ENCODE measurements at places on chromosomes 6 and 20.

- peak; percentile 25 for DNase-seq
These were observed 2.5 kb upstream of the R3HDML start for GRCh38 chr20:44334306-44334705.

DNA sequence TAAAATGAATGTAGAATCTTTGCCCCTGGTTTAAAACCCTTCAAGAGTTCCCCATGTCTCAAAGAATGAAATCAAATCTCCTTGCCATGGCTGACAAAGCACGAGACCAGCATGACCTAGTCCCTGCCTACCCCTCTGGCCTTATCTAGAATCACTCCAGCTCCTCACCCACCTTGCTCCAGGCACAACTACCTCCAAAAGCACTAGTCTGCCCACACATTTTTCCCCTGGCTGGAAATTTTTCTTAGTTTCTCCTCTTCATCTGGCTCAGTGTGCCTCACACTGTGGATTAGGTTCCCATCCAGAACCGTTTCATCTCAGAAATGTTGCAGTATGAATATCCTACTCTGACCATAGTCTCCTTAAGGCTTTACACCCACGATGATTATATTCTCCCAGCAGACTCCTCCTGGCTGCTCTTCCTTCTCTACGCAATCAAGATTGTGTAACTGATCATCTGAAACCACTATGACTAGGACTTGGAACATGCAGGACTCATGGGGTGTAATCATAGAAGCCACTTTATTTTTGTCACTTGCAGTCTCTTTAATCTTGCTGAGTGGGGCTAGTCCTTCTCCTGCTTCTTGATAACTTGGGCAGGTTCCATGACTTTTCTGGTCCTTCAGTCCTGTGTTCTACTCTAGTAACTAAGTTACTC, 7.8 kb upstream of the MRS2 start:
- no peak for DNase-seq

DNA sequence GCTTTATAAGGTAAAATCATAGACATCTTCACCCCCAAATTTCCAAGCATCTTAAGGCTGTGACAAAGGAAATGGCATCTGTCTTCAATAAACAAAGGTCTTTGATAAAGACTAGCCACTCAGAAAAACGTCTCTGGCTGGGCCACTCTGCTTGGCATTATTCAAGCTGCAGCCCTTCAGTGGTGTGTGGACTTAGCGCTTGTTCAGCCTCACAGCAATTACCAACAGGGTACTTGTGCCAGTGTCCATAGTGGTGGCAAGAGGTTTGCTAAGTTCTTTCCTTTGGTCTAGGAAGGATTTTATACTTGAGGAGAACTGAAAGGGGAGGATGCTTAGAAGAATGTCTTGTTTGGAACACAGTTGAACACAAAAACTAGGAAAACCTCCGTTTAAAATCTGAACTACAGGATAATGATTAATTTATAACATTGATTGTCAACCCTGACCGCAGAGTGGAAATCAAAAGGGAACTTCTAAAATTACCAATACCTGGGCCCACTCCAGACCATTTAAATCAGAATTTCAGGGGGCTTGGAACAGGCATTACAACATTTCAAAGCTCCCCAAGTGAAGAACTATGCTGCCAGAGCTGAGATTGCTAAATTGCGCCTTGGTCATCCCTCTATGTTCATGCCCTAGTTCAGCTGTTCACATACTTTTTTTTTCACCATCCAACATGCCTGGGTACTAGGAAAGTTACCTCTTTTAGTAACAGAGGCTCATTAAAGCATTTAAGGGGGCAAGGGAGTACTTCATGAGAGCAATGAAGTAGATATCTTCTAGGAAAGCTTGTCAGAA, 378.5 kb downstream of the FRK start:
- DNase-seq: no peak

DNA sequence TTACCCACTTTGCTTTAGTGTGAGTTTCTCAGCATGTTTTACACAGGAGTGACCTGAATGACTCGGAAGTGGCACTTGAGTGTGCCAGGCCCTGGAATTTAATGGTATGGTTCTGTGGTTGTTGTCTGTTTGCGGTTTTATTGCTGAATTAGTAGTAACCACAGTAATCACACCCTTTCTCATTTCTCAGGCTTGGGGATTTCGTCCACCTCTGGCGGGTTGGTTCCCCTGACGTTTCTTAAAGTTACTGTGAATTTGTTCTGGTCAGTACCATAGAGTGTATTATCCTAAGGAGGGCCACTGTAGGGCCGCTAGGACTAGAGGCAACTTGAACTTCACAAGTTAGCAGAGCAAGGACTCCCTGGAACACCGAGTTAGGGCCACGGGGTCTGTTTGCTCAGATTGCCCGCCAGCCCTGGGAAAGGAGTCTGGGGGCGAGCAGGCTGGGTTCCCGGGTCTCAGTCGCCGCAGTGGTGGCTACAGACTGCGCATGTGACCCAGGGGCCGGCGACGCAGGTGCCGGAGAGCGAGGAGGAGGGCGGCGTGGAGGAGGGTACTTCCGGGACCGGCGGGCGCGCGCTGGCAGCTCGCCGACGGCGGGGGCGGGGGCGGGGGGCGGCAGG, 546 bp upstream of the KLHL32 start:
- DNase-seq: peak; percentile 9

- DNase-seq: peak; percentile 66
These were observed 703.6 kb upstream of the SLC35B3 start for GRCh38 chr6:9138936-9139335.

DNA sequence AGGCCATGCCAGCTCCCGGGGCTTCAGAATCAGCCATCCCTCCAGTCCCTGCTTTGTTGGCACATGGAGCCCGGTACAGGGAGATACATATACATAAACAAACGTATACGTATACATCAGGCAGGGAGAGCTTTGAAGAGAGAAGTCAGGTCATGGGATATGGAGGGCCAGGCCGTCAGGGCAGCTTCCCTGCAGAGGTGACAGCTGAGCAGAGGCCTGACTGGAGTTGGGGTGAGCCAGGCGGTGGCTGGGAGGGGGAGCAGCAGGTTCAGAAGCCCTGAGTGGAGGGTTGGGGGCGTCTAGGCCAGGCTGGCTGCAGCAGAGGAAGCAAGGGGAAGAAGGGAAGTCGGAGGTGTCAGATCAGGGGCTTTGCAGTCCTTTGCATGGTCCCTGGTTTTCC, 61.7 kb downstream of the STK35 start:
- no peak for DNase-seq

DNA sequence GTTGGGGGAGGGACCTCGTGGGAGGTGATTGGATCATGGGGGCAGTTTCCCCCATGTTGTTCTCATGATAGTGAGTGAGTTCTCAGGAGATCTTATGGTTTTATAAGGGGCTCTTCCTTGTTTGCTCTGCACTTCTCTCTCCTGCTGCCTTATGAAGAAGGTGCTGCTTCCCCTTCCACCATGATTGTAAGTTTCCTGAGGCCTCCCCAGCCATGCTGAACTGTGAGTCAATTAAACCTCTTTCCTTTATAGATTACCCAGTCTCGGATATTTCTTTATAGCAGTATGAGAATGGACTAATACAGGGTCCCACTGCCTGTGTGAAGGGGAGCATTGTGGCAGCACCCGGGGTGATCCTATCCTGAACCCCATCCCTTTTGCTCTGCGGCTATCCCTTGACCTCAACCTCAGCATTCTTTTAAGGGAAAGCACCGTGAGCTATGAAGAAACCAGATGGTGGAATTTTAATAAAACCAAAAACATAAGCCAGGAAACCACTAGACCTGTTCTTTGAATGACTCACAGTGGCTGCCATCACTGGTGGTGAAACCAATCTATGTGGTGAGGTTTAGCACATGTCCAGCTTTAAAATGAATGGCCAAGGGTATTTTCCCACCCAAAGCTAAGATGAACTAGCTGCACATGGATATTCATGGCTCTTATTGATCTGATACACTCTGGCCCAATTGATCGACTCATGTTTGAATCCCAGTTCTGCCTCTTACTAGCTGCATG, 62.2 kb downstream of the ZDHHC14 start:
- no peak for DNase-seq

GRCh38 chr6:99297415-99297814, 52.1 kb downstream of the FAXC start:
- DNase-seq: no peak

GRCh38 chr6:128251445-128252340, 268.7 kb downstream of the PTPRK start:
- DNase-seq: no peak

- no peak for DNase-seq
These were observed 15.8 kb downstream of the ANKRD60 start for GRCh38 chr20:58212636-58213035.

DNA sequence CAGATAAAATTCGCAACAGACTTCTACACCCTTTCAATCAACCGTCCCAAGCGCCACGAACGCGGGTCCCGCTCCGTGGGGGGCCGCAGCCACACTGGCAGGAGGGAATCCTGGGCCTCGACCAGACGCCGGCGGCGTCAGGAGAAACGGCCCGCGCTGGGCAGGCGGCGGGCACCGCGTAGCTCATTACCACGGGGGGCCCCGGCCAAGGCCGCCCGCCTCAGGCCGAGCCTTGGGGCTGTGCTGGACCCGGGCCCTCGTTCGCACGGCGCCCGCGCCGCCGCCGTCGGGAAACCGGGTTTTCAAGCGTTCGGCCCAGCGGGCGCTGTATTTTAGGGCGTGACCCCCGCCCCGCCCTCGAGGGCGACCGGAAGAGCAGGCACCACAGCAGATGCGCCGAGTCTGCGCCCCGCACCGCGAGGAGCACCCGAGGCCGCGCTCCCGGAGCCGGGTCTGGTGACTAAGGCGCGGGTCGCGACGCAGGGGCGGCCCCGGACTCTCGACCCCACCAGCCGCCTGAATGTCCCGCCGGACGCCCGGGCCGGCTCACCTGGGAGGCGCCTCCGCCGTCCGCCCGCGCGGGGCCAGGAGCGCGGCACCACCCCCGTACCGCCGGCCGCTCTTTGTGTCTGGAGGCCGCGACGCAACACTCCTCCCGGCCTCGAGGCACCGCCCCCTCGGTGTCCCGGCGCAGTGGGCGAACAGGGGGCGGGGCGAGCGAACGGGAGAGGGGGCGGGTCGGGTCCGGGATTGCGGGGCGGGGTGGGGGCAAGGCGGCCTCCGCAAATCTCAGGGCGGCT, at the start of gene NINL:
Gene NINL (minus strand): TSS at position 627 of the 800 bp plus-strand sequence. CDS start 58,944 bp downstream, outside the sequence.
- peak; percentile 87 for DNase-seq

DNA sequence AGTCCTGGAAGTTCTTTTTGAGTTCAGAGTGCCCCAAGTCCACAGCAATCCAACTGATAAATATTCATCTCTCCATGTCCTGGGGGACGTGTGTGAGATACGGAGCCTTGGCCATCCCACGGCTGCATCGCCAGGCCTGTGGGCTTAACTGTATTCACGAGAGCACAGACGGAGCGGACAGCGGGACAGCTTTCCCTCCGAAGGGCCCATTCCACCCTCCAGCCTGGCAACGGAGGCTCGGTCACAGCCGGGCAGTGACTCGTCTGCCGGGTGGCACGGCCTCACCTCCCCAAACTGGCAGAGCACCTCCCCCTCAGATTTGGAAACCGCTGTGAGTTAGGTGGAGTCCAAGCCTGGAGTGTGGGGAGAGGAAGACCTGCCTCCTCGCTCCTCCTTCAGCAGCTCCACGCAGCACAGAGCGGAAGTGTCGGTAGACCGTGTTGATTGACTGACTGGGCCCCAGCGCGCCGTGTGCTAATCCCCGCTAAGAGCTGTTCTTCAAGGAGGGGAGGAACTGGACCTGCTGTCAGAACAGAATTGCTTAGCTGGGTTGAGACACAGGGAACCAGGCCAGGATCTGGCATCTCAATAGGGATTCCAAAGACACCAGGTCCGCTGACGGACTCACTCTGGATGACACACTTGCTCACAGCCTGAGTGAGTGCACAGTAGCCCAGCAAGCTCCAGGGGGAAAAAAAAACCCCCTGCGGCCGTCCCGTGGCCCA, 10.9 kb downstream of the FOXF2 start:
- DNase-seq: peak; percentile 12

DNA sequence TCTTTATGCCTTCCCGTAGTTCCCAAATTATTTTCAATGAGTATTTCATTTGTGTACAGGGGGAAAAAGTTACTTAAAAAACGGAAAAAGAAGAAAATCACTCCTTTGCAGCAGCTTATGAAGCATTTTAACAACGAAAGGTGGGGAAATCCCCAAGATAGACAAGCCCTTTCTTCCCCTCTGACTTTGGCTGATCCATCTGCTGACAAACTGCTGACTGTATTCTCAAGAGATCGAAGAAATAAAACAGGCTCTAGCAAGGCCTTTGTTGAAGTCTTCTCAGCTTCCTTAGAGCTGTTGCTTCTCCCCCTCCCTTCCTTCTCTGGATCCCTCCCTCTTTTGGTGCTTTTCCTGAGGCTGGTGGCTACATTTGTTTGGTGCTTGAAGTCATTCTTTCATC, 325.2 kb downstream of the NRN1 start:
- no peak for DNase-seq

GRCh38 chr20:3775457-3776108, 5.7 kb downstream of the SPEF1 start:
- DNase-seq: no peak

GRCh38 chr6:36677059-36677749, 1.3 kb upstream of the CDKN1A start:
- no peak for DNase-seq

- peak; percentile 82 for DNase-seq
These were observed 174.8 kb upstream of the SUPT3H start for GRCh38 chr6:45552536-45552935.

GRCh38 chr20:50460608-50461267, 49.4 kb upstream of the PTPN1 start:
- peak; percentile 89 for DNase-seq

DNA sequence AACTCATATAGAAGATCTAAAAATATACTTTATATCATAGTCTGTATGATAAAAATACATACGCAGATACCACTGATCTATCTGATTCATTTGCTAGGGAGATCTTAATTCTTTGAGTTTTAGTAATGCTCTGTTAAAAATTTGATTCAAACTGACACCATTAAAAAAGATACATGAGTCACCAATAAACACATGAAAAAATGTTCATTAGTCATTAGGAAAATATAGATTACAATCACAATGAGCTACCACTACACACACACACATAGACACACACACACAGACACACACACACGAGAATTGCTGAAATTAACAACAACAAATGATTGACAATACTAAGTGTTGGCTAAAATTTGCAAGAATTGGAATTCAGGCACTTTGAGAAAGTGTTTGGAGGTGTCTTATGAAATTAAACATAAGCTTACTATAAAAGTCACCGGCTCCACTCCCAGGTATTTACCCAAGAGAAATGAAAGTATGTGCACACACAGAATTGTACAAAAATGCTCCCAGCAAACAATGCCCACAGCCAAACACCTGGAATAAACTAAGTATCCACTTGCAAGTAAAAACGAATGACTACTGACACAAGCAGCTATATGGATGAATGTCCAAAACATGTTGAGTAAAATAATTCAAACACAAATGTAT, 117.7 kb upstream of the GGTLC1 start:
- no peak for DNase-seq

- DNase-seq: no peak
These were observed 139.1 kb downstream of the COL9A1 start for GRCh38 chr6:70163795-70164194.

GRCh38 chr20:43771503-43772190, 44.8 kb upstream of the GTSF1L start:
- no peak for DNase-seq

- no peak for DNase-seq
These were observed 20.7 kb upstream of the ENPP1 start for GRCh38 chr6:131787079-131787478.
